ENCODE measurements at places on chromosomes 7 and 10.

GRCh38 chr10:64118736-64119135 is 597.5 kb downstream of the REEP3 start:
- no peak for DNase-seq

DNA sequence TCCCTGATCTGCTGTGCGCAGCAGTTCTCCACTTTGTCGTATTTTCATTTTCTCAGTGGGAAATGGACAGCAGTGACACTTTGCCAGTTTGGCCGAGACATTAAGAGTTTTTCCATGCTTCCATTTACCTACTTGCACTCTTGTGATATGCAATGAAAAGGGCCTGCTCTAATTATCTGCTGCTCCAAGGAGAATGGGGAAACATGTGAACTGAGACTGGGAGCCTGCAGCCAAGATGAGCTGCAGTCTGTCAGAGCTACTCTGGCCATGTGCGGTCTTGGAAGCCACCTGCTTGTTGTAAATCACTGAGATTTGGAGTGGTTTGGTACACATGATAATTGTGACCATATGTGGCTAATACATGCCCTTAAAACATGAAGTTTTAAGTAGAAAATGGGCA is 586.6 kb upstream of the POT1 start:
- DNase-seq: no peak

DNA sequence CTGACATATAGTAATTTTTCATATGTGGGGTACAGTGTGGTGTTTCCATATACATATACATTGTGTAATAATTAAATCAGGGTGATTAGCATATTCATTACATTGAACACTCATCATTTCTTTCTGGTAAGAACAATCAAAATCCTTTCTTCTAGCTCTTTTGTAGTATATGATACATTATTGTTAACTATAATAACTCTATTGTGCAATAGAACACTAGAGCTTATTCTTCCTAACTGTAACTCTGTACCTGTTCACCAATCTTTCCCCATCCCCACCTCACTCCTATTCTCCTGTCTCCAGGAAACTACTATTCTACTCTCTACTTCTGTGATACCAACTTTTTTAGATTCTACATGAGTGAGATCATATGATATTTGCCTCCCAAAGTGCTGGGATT is 9.4 kb downstream of the BZW2 start:
- no peak for DNase-seq

GRCh38 chr10:50874723-50875122 is 10.7 kb downstream of the A1CF start:
- no peak for DNase-seq

DNA sequence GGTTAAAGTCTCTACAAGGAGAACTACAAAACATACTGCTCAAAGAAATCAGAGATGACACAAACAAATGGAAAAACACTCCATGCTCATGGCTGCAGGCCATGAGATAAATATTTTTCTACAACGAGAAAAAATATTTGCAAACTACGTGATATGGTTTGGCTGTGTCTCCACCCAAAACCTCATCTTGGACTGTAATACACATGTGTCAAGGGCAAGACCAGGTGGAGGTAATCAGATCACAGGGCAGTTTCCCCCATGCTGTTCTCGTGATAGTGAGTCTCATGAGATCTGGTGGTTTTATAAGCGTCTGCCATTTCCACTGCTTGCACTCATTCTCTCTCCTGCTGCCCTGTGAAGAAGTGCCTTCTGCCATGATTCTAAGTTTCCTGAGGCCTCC is 57.8 kb downstream of the COA1 start:
- DNase-seq: no peak

- DNase-seq: no peak
Observed at GRCh38 chr7:74033372-74034311, 5.7 kb downstream of the ELN start.

GRCh38 chr7:74307738-74308505 is 18.7 kb downstream of the CLIP2 start:
- no peak for DNase-seq

- DNase-seq: no peak
Observed at GRCh38 chr7:84107259-84107658, 87.3 kb downstream of the SEMA3A start.

- DNase-seq: no peak
Observed at GRCh38 chr10:61142987-61143386, 199.0 kb upstream of the RHOBTB1 start.

- no peak for DNase-seq
Observed at GRCh38 chr10:109040622-109041021, 882.7 kb downstream of the XPNPEP1 start.

- no peak for DNase-seq
Observed at GRCh38 chr7:2913760-2914387, 69.8 kb upstream of the GNA12 start.

GRCh38 chr7:41912851-41913567 is 210.1 kb upstream of the INHBA start:
- no peak for DNase-seq

DNA sequence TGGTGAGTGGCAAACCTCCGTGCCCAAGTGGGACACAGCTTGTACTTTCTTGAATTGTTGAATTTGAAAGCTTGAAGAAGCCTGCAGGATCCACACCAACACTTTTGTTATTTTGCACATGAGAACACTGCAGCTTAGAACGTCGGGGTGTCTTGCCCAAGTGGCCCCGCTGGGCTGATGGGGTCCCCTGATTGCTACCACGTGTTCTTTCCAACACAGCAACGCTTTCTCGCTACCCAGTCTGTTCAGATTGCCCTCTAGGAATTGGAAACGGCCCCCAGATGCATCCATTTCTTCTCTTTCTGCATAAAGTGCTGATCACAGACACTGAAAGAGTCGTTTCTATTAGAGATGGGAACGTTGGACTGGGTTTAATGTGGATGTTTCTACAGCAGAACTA is 268.5 kb downstream of the ADARB2 start:
- no peak for DNase-seq

- DNase-seq: peak; percentile 16
Observed at GRCh38 chr7:83159731-83160130, 3.0 kb downstream of the PCLO start.

- peak; percentile 97 for DNase-seq
Observed at GRCh38 chr7:110386913-110387312, 704.0 kb upstream of the LRRN3 start.

GRCh38 chr7:45153233-45153632 is 4.4 kb upstream of the RAMP3 start:
- no peak for DNase-seq

GRCh38 chr10:119595134-119595675 is 1.6 kb downstream of the TIAL1 start:
- no peak for DNase-seq

DNA sequence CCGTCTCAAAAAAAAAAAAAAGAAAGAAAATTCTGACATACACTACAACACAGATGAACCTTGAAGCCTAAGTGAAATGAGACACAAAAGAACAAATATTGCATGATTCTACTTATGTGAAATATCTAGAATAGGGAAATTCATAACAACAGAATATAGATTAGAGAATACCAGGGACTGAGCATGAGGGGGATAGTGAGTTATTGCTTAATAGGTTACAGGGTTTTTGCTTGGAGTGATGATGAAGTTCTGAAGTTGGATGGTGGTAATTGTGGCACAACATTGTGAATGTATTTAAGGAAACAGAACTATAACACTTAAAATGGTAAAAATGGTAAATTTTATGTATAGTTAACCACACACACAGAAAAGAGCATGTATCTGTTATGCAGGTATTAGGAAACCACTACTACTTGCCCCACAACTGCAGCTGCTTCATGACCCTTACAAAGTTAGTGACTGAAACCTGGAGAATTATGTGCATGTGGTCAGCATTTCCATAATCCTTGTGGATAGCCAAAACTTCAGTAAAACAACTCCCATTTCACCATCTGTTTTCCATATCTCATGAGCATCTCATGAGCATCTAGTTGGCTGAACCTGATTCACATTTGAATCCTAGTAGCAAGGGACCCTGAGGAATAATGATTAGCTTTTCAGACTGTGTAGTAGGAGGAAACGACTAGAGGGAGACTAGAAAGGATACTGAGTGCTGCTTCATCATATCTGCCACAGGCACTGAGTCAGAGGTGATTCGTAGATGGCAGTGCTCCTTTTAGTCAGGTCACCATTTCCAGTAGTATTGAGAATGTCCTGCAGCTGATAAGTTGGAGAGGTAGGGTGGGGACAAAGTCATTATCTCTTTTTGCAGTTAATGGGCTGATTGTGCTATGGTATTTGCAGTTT is 26.3 kb downstream of the SAMD8 start:
- DNase-seq: peak; percentile 14

DNA sequence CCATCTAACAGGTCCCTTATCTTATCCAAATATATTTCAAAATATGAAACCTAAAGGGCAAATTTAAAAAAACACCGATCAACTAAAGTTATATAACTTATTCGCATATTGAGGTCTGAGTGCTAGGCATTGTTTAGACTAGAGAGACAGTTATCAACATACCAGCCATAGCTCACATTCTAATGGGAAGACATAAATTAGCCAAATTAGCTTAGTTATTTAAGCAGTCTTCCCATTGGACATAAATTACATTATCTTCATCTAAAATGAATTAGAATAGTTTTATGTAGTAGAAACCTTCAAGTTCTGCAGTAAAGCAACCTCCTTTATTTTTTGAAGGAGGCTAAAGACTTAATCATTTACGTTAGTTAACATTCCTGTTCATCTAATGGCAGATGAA is 17.4 kb downstream of the KIF5B start:
- no peak for DNase-seq

- peak; percentile 45 for DNase-seq
Observed at GRCh38 chr10:103709341-103709920, 145.9 kb downstream of the SH3PXD2A start.

GRCh38 chr10:32939296-32940111 is 18.5 kb downstream of the ITGB1 start:
- DNase-seq: no peak

DNA sequence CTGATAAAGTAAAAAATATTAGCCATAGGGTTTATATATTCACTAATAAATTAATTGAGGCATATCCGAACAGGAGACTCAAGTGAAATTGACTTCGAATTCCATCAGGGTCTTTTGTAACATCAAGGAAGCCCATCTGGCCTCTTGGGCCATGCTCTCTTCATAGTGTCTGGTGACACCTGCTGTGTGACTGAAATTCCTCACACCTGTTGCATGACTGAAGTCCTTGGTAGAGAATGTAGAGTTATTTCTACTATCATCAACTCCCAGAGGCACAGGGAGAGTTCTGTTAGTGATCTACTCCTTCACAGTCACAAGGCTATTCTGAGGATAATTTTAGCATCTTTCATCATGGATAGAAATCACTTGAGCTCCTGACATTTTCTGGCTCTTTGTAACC is 138.3 kb upstream of the LSM8 start:
- no peak for DNase-seq

- DNase-seq: no peak
Observed at GRCh38 chr7:44056681-44057080, 8.7 kb downstream of the PGAM2 start.

DNA sequence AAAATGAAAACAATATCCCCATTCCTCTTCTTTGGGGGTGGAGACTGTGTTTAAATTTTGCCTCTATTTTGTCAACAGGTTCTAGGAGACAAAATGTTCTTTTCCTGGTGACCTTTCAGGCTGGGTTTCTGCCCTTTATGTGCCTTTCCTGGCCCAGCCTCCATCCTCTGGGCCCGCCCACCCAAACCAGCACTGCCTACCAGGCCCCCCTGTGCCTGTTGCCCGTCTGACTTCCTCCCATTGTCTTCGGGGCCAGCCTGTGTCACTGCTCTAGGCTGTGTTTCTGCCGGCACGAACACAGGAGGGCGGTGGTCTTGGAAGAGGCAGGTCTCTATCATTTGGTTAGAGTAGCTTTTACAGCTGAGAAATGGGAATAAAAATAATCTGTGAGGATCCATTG is 13.9 kb downstream of the TSPAN14 start:
- no peak for DNase-seq

- no peak for DNase-seq
Observed at GRCh38 chr10:97371696-97372095, 29.4 kb downstream of the RRP12 start.

DNA sequence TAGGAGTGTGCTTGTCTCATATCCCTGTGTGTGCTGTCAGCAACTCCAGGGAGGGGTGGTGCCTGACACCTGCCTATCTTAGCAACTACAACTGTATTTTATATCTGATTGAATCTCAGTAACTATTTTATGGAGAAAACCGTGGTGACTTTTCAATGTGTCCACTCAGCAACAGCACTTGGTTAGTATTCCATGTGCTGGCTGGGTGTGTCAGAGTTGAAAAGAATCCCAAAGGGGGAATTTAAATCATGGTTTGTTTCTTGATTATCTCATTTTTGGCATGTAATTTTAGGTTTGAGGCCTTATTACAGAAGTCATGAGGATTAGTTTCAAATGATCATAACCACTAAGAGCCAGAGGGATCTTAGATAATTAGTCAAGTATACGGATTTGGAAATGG is 425.7 kb upstream of the FZD8 start:
- no peak for DNase-seq

DNA sequence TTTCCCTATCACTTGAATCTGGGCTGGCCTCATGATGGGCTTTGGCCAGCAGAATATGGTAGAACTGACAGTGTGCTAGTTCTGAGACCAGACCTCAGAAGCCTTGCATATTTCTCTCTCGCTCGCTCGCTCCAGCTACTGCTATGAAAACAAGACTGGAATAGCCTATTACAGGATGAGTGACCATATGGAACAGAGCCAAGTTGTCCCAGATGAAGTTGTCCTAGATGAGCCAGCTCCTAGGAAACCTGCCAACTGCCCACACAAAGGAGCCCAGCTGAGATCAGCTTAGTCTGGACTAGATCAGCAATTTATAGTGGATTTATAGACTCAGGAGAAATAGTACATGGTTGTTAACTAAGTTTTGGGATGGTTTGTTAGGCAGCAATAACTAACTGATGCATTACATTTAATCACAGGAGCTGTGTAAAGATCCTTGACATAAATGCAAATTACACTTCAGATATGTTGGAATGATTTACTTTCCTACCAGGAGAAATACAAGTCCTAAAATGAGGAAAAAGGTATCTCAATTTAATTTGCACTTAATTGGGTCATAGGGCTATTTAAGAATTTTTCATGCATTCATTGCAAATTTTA is 6.8 kb upstream of the HECW1 start:
- DNase-seq: no peak

DNA sequence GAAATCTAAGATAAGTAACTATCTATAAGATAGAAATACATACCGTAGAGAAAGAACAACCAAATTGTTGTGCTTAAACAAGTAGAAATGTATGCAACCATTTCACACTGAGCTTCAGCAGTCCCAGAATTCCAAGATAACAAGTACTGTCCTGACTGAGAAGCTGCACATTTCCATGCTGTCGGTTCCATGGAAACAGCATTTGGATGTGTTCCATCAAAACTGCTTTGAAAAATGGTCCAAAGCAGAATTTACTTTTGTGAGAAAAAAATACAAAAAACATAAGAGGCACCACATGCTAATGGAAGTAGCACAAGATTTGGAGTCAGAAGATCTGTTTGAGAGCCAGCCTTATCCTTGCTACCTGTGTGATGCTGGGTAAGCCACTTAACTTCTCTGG is 92.6 kb downstream of the MTERF1 start:
- no peak for DNase-seq

Measured in SW480 (cell line).